Amniotic epithelial cell (primary cell): ENCODE measurements at places on chromosomes 4 and X.

GRCh38 chr4:26821677-26822503 lies 38.8 kb upstream of the STIM2 start:
- no peak for DNase-seq

DNA sequence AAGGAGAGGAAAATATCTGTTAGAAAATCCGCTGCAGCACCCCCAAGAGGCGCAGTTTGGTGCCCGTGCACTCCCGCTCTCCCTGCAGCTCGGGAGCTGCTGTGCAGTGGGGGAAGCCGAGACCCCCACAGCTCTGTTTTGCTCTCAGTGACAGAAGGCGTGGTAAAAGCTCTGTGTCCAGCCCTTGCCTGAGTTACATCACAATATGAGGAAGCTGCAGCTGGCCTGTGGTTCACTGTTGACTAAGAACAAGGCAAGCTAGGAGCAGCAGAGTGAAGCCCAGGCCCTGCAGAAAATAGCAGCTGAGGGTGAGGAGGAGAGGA lies 88.5 kb upstream of the ADRA2C start:
- DNase-seq = no peak

- DNase-seq = no peak
These were observed 81.7 kb downstream of the CBR4 start for GRCh38 chr4:168928346-168928745.

GRCh38 chr4:19285146-19285545 lies 966.6 kb upstream of the SLIT2 start:
- peak; percentile 85 for DNase-seq

- peak; percentile 32 for DNase-seq
These were observed 514.8 kb downstream of the CCSER1 start for GRCh38 chr4:90641861-90642599.

DNA sequence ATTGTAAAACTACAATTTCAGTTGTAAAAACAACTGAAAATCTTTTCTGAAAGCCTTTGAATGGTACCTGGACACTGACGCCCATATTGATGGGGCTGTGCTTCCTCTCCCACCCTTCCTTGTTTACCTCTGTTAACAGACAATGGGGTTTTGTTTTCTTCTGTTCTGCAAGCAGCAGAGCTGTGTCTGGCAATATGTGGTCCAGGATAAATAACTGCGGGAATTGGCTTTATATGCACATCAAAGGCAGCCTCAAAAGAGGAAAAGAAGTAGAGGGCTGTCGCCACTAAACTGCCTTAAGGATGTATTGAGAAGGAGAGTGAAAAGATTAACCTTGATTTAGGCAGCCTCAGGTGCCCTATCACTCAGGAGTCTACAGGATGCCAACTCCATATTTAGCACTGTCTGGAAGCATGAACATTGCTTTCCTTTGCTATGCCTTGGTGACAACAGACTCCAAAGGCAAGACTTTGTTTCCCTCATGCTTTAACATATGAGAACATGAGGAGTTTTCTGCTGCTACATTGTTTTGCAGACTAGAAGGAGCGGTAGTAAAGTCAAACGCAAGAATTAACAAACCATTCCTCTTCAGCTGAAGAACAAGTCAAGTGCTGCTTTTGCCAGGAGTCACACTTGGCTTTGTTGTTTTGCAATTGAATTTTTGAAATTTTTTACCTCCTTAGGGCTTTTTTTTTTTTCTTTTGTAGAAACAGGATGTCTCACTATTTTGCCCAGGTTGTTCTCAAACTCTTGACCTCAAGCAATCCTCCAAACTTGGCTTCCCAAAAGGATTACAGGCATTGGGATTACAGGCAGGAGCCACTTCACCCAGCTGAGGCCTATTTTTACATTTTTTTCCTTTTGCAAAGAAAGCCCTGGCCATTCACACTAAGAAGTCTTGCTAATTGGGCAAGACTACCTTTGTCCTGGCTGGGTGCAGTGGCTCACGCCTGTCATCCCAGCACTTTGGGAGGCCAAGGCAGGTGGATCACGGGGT lies 3.0 kb downstream of the IL21 start:
- peak; percentile 34 for DNase-seq

GRCh38 chr4:127118681-127119080 lies 514.1 kb upstream of the INTU start:
- DNase-seq = no peak

DNA sequence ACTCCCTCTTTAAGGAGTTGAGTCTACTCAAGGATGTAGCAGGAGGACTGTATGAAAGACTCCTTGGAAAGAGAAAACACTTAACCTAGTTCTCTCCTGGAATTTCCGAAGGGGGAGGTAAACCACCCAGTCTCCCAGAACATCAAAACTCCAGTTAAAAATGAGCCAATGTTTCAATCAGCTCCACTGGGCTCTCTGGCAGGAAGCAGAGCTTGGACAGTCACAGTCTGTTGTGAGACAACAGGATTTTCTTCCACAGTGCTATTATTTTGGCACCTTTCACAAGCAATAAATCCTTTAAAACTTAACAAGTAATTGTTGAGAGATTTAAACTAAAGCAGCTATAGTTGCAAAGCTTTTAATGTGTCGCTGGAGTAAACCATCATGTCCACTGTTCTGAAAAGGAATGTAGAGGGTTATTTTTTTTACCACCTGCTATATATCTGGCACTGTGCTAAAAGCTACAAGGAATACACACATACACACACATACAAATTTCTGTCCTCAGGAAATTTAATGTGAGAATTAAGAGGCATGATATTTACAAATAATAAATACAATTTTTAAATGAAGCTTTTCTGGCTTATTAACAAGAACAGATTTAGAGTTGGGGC lies 229.2 kb upstream of the INTU start:
- no peak for DNase-seq

- DNase-seq = no peak
These were observed 18.4 kb downstream of the CPEB2 start for GRCh38 chr4:15020502-15021286.

DNA sequence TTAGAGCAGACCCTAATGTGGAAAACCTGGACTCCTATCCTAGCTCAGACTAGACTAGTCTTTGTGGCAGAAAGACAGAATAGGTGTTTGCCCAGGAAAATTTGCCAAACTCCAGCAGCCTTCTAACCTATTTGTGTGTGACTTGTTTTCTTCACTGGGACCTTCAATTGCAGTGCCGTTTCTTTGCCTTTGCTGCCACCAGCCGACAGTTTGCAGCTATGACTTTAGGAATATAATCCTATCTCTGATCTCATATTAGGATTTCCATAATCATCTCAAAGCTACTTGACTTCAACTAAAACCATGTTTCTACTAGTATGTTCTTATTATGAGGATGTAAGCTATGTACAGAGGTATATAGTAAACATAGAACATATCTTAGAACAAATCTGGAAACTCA lies 60.2 kb upstream of the PGAM4 start:
- DNase-seq = peak; percentile 26

DNA sequence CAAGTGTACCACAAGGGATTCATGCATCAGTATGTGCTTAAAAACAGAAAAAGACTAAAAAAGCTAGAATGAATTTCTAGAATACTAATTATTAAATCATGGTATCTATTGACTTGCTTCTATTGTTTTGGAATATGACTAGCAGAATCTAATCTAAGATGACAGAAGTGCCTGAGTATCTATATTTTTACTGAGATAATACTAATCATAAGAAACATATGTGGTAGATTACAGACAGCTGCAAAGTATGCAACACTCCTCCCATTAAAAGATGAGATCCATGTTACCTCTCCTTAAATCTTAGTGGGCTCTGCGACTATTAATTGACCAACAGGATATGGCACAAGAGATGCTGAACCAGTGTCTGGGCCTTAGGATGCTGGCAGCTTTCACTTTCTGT lies 89.4 kb downstream of the COL25A1 start:
- DNase-seq = no peak

- no peak for DNase-seq
These were observed 87.9 kb downstream of the ZXDA start for GRCh38 chrX:57822398-57822797.

DNA sequence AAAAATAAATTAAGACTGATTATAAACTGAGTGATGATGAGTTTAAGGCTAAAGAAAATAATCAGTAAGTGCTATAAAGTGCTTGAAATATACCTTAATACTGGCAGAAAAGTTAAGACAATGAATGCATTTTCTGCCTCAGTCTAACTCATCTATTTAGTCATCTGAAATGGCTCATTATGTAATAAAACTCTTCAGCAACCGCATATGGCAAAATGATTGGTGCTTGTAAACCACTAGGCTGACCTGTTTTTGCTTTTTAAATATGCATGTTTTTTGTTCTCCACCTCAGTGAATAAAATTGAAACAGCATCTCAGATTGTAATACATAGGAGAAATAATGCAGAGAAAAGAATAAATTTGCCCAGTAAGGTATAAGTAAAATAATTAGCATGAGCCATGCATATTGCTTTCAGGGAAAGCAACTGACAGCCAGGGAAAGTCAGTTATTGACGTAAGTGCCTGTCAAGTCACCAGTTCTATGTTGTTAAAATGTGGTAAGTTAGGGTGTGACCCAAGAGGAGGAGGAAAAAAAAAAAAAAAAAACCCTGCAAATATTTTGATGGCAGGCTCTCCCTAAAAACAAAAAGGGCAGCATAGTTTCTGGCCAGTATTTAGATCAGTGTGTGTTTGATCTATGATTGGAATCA lies 167.5 kb downstream of the PALLD start:
- no peak for DNase-seq

DNA sequence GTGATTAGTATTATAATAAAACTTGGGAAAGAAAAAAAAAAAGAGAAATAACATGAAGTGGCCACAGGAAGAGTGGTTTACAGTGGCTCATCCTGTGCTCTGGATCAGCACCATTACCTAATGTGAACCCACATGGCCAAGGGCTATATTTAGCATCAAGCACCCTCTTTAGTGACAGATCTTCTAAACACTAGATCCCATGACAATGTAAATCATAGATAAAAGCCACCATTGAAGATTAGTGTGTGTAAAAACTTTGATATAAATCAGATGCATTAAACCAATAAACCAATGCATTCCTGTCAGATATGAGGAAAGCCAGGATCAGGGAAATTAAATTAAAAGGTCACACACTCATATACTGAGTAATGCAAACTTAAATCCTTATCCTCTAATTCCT lies 400.6 kb upstream of the MAGEB18 start:
- DNase-seq = no peak

- DNase-seq = no peak
These were observed 6.0 kb upstream of the VSIG4 start for GRCh38 chrX:66045894-66046293.

DNA sequence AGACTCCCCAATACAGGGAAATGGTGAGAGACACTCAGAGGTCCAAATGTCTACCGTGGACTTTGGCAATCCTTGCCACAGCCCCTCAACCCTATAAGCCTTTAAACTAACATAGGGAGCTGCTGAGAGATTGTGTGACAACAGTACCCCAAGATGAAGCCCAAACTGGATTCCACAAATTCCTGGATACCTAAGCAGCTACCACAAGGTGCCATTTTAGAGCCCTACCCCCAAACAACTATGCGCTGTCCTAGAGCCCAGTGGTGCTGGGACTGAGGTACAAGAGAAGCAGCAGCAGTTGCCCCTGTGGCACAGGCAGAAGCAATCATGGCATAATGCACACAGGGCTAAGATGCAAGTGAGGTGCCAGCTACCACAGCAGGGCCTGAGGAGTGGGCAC lies 2.7 kb upstream of the TMPRSS11F start:
- no peak for DNase-seq

- DNase-seq = peak; percentile 17
These were observed 663 bp downstream of the CXorf38 start for GRCh38 chrX:40646489-40647306.

DNA sequence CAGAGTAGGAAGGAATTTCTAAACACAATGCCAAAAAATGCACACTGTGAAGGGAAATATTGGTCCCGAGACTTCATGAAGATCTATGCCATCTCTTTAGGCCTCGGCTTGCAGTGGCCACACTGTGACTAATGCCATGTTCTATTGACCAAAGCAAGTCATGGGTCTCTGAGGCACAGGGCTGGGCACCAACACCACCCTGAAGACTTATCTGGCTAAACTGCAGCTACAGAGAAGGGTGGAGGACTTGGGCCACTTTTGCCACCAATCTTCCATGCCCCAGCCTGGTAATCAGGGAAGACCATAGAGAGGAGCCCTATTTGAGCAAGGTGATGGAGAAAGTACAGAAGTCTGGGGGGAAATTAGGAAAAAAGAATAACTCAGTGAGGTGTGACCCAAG lies 42.1 kb downstream of the HMX1 start:
- no peak for DNase-seq

DNA sequence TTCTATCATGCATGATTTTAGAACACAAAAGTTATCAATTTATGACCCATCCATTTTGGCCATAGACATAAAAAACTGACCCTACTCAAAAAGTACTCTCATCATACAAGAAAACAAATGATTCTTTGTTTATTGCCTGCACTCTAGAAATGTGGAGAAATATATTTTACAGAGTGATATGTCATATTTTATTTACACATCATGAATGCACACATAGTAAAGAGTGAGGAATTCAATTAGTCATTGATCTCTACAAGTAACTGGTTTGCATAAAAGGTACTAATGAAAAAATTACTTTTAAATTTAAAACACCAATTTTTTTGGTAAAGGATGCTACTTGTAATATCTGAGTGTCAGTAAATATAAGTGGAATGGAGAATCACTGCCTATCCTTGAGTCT lies 242.5 kb upstream of the FAT4 start:
- DNase-seq = no peak

DNA sequence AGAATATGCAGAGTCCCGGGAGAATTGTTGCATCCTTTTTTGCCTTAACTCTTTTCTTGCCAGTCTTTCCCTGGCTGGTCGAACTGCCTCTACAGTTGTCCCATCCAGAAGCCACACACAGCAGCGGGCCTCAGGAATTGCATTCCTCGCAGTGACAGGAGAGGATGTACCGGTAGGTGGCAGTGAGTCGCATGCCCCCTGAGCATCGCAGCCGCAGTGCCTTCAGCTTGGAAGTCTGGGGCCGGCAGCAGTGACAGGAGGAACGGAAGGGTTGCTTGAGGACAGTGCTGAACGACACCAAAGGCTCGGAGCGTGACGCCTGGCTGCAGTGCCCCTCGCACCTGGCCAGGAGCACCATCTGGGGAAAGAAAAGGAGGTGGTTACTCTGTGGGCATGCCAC lies 23.5 kb downstream of the NDP start:
- DNase-seq = no peak

DNA sequence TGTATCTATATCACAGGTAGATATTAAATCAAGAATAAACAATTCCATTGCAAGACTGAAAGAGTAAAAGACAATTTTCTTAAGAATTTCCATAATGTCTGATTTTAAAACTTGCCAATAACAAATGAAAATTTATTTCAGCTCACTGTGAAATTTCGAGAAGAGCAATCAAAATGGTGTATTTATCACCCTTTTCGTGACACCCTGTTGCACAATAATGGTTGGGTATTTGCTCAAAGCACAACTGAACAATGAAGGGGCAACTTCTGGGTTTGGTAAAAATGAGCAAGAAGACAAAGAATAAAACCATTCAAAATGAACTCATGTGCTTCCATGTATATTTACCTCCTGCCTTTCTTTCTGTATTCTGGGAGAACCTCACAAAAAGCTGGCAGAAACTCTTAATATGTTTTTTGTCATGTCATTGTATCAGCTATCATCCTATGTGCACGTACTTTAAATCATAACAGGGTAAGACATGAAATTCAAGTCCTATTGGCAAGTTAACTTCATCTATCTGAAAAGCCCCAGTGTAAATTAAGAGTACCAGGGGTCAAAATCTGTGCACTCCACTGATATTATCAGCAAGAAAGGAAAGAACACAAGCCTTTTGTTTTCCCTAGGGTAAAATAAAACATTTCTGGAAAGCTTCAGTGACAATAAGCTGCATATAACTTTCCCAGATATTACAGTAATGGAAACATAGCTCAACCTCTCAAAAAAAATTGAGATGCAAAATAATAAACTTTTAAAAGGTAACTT lies 126.9 kb upstream of the CBR4 start:
- no peak for DNase-seq
